ENCODE measurements at places on chromosomes 4 and X.
A peak's percentile ranks its signal among the peaks of the same experiment; 100 is the strongest.

DNA sequence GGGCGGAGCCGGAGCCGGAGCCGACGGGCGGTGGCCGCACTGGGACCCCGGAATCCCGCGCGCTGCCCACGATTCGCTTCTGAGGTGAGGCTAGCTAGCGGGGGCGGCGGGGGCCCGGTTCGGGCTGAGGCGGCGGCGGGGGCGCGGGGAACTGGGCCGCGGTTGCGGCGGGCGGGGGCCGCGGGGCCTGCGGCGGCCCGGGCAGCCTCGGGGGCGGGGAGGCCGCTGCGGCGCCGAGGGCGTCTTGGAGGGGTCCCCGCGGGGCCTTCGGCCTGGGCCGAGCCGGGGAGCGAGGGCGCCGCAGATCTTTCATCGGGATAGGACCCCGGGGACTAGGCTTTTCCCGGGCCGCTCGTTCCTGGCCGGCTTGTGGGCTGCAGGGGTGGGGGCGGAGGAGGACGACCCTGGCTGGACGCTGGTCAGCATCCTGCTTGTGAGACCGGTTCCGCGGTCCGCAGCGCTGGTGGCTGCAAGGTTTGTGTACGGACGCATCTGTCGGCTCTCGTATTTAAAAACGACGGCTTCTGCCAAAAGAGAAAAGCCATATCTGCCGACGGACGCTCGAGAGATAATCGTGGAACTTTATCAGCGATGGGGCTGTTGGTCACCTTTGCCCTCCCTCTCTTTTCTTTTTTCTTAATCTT, 419 bp downstream of the ADD1 start:
- DNase-seq = peak; percentile 23

DNA sequence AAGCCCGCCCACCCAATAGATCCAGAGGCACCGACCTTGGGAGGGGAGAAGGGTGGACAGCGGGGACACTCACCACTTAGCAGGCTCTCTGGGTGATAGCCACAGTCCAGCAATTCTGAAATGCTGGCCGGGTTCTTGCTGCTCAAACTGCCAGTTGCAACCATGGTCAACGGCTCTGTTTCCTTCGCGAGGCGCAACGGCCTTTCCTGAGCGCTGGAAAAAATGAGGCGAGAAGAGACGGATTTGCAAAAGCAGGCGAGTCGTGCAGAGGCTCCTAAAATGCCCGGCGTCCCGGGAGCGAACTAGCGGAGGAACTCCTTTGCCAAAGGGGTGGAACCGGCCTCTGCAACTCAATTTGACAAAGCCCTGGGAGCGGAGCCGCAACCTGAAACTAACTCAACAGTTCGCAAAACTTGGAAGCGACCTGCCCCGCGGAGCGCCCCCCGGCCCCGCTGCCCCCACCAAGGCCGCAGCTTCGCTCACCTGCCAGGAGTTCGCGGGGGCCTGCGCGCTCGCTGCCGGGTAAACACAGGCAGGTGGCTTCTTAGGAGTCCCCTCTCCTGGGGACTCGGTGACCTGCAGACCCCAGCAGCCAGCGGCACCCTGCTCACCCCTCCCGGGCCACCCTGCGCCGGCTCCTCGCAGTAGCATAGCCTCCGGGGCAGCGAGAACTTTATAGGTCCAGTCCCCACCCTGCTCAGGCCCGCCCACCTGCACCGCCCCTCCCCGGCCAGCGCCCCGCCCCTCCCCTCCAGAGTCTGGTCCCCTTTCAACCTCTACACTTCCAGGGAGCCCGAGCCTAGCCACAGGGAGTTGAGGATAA, at the start of gene DDIT4L:
Gene DDIT4L, minus strand, starts transcription at position 649 of the 823 bp plus-strand sequence. Its CDS starts 485 bp downstream, at position 164.
- peak; percentile 42 for DNase-seq

DNA sequence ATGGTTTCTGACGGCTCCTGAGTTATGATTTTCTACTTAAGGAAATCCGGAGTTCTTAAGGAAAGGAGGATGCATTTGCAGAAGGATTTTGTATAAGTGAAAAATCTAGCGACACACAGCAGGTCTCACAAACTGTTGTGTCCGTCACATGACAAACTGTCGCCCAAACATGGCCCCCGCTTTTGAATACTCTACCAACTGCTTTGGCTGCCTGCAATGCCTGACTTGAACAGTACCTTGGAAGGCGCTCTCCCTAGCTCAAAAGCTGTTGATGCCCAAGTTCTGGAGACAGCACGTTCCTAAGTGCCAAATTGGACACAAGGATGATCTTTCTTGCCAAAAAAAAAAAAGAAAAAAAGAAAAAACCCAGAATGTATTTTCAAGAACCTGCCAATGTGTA, 103.2 kb downstream of the ENPP6 start:
- no peak for DNase-seq

DNA sequence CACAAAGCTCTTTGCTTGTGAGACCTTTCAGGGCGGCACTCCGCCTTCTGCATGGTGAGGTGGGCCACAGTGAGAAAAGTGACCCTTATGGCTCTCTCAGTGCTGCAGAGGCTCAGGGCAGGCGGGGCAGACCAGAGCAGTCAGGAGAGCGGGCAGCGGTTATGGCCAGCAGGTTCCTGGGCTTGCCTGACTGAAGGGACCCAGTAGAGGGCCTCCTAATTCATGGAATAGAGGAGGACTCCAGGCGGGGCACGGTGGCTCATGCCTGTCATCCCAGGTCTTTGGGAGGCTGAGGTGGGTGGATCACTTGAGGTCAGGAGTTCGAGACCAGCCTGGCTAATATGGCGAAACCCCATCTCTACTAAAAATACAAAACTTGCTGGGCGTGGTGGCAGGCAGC, 91.4 kb downstream of the CLNK start:
- no peak for DNase-seq

Measured in AG10803 (cell line).